ENCODE measurements at places on chromosomes 1 and 21. TPM values are rescaled to one million over a fixed set of nuclear protein-coding genes. Genes with fewer than 3 reads are reported as not detected.

Gene TFF3
- 22.5 TPM for polyA plus RNA-seq

Gene C1orf141
- 0.58 TPM for polyA plus RNA-seq

Gene LYPD8
- not detected for polyA plus RNA-seq

Gene NPPA
- polyA plus RNA-seq, result 1.5 TPM

Gene OR2M3
- polyA plus RNA-seq, result 0.01 TPM

Gene RNU1-2
- polyA plus RNA-seq, result not detected

Gene TMPRSS3
- polyA plus RNA-seq, result 1.0 TPM

Gene COL6A2
- 390 TPM for polyA plus RNA-seq

Gene FOXO6
- 2.6 TPM for polyA plus RNA-seq

Gene KCNE2
- 1.2 TPM for polyA plus RNA-seq

Gene SESN2
- 7.9 TPM for polyA plus RNA-seq

Gene TSPAN2
- polyA plus RNA-seq, result 8.4 TPM

Gene NBPF10
- 2.1 TPM for polyA plus RNA-seq

Gene TDRD5
- polyA plus RNA-seq, result 0.41 TPM

Gene SYT14
- polyA plus RNA-seq, result 0.13 TPM

Gene OR2G6
- polyA plus RNA-seq, result 0.08 TPM

Gene RGS7
- 0.18 TPM for polyA plus RNA-seq

Gene CFHR3
- polyA plus RNA-seq, result 1.3 TPM

Gene HES5
- 0.27 TPM for polyA plus RNA-seq

Gene AUNIP
- polyA plus RNA-seq, result 2.4 TPM

Gene TCHH
- polyA plus RNA-seq, result 0.06 TPM

Gene CD1E
- polyA plus RNA-seq, result 0.16 TPM

Gene LAMC1
- 319 TPM for polyA plus RNA-seq

Gene CFAP74
- 2.8 TPM for polyA plus RNA-seq

Gene DENND4B
- 53.7 TPM for polyA plus RNA-seq

Gene MTOR
- 35.4 TPM for polyA plus RNA-seq

Gene WDR64
- polyA plus RNA-seq, result 0.38 TPM

Gene GRHL3
- 0.25 TPM for polyA plus RNA-seq

Gene PCBP3
- polyA plus RNA-seq, result 2.5 TPM

Gene VASH2
- 38.4 TPM for polyA plus RNA-seq

Gene TTC22
- 4.9 TPM for polyA plus RNA-seq

Gene IQGAP3
- 11.4 TPM for polyA plus RNA-seq

Gene TPTE
- polyA plus RNA-seq, result not detected

Gene GPR3
- polyA plus RNA-seq, result 0.80 TPM

Gene DNASE2B
- polyA plus RNA-seq, result not detected

Gene NPR1
- 20.5 TPM for polyA plus RNA-seq

Gene RPE65
- 0.21 TPM for polyA plus RNA-seq

Gene HES3
- not detected for polyA plus RNA-seq

Gene DYNLT5
- polyA plus RNA-seq, result 12.5 TPM

Gene CDC20
- polyA plus RNA-seq, result 34.5 TPM

Gene AXDND1
- 0.51 TPM for polyA plus RNA-seq

Gene DLGAP3
- polyA plus RNA-seq, result 0.22 TPM

Gene SLC5A9
- 6.0 TPM for polyA plus RNA-seq

Gene CCT8
- polyA plus RNA-seq, result 229 TPM

Gene DCDC2B
- 3.4 TPM for polyA plus RNA-seq

Gene BNIPL
- 8.6 TPM for polyA plus RNA-seq

Gene S100A7A
- not detected for polyA plus RNA-seq

Gene C1orf94
- not detected for polyA plus RNA-seq

Gene SLC30A10
- polyA plus RNA-seq, result 0.25 TPM

Gene RHOU
- 58.9 TPM for polyA plus RNA-seq

Gene TTC4
- 30.2 TPM for polyA plus RNA-seq

Gene KRTAP19-7
- polyA plus RNA-seq, result not detected

Gene MANEAL
- 5.3 TPM for polyA plus RNA-seq

Measured in right lung (tissue), 10 donors.